BJ (cell line): ENCODE measurements at places on chromosomes 16 and 17. TPM values are rescaled to one million over a fixed set of nuclear protein-coding genes. Genes with fewer than 3 reads are reported as not detected.

The USH1G gene
- polyA plus RNA-seq, result not detected in 2 replicates

The LRRC75A gene
- 0.82 and 1.3 TPM in 2 replicates for polyA plus RNA-seq

The CDR2L gene
- polyA plus RNA-seq, result 12.5 and 19.6 TPM in 2 replicates

The VASN gene
- polyA plus RNA-seq, result 30.0 and 71.6 TPM in 2 replicates

The HBQ1 gene
- polyA plus RNA-seq, result 0.18 TPM in 1 of 2 replicates, not detected in the other

The TLCD2 gene
- polyA plus RNA-seq, result 2.5 and 3.9 TPM in 2 replicates

The EEF2KMT gene
- polyA plus RNA-seq, result 6.5 and 8.5 TPM in 2 replicates

The CLDN9 gene
- polyA plus RNA-seq, result not detected in 2 replicates

The CCR7 gene
- 0.07 and 0.45 TPM in 2 replicates for polyA plus RNA-seq

The KIF18B gene
- polyA plus RNA-seq, result 5.5 and 10.6 TPM in 2 replicates

The NOG gene
- polyA plus RNA-seq, result 0.26 and 0.49 TPM in 2 replicates

The FBXW10B gene
- 0.98 and 1.3 TPM in 2 replicates for polyA plus RNA-seq
